ENCODE measurements at places on chromosomes 16 and 17.

DNA sequence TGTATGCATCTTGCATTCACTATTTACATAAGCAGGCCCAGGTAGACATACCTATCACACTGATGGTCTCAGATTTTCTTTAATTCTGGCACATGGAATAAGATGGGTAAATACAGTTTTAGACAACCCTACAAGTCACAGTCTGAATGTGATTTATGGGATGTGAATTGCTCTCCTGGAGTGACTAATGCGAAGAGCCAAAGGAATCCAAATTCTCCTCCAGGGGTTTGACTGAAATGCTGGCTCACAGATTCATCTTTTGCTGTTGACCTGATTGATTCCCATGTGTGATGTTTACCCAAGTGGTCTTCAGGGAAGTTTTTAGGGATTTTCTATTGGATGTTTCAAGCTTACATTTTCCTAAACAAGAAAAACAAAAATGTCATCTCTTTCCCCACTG, 277.9 kb upstream of the MON1B start:
- DNase-seq, result no peak

DNA sequence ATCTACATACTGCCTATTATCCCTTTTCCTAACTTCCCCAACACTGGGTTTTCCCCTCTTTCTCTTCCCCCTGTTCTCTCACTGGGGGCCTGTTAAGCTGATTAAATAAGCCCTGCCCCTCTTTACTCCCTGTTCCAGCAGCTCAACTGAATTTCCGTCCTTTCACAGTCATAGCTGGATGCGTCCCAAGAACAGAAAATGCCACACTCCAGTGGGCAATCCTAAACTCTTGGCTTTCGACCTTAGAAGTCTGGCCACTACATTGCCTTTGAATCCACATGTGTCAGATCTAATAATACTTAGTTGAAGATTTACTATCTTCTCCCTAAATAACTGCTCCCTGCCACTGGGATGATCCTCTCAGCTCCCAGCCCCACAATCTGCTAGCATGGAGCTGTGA, 34.5 kb downstream of the KCNJ16 start:
- no peak for DNase-seq

- no peak for DNase-seq
Observed at GRCh38 chr17:78675316-78675616, 98.1 kb upstream of the DNAH17 start.

DNA sequence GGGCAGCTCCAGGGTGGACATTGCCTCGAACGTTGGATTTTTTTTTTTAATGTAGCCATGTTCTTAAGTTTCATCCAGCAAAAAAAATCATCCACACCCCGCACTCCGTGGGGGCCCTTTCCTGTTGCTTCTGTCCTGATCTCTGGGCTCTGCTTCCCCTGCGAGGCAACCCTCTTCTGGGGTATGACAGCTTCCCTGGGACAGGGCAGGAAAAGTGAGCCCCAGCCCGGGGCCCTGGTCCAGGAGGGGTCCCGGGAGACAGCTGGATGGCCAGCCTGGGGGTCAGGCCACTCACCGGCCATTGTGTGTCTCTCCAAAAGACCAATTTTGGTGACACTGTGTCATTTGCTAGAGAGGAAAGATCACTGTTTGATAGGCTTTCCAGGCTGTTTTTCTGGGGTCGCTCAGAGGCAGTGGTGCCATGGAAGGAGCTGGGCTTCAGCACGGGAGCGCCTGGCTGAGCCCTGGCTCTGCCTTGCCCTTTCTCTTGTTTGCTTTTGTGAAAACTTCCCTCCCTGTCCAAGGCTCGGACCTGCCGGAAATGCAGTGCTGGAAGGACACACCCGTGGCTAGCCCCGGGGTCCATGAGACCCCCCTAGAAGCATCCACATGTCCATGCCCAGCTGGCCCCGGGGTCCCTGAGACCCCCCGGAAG, 41.0 kb upstream of the CHMP6 start:
- no peak for DNase-seq

DNA sequence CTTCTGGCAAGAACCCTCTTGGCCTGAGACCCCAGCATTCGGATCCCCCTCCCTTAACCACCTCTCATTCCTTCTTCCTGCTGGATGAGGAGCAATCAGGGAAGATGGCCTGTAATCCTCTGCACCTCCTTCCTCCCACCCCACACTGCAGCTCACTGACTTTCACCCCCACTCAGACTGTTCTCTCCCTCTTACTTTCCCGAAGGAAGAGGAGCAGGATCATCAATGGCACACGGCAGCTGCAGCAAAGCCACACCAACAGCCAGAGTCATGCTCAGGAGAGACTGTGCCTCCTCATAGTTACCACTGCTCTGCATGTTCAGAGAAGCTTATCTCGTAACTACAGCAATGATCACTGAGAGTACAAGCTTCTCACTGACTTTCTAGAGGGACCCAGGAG, 10.1 kb upstream of the TMEM101 start:
- DNase-seq, result no peak

- DNase-seq, result no peak
Observed at GRCh38 chr16:86977076-86977676, 340.0 kb downstream of the C16orf95 start.

DNA sequence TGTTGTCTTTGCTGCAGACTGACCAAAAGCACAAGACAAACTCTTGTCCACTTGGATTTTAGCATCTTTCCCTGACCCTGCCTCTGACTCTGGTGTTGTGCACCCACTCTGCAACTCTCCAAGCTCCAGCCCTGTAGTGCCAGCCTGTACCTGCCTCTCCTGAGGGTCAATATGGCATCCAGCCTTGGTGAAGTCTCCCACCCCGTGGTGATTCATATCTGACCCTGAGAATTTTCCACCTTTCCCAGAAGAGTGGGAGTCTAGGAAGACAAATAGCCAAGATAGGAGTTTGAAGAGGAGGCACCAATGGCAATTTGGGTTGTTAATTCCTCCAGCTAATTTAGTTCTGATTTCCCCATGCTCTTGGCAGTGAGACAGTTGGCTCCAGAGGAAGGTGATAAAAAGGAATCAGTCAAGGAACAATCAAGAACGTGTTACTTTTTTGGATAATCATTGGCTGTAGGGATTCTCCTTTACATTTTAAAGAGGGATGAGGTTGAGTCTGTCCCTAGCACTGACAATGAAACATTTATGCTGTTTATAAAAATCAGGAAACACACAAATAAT, 416.0 kb downstream of the MAF start:
- no peak for DNase-seq

DNA sequence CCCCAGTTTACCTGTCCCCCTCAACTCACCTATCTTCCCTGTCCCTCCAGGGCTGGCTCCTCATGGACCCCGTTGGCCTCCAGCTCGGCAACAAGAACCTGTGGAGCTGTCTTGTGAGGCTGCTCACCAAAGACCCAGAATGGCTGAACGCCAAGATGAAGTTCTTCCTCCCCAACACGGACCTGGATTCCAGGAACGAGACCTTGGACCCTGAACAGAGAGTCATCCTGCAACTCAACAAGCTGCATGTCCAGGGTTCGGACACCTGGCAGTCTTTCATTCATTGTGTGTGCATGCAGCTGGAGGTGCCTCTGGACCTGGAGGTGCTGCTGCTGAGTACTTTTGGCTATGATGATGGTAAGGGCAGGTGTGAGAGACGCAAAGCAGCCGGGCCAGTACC, 31.3 kb downstream of the NLRC5 start:
- DNase-seq, result no peak

GRCh38 chr17:54920819-54921218, 20.2 kb downstream of the TOM1L1 start:
- DNase-seq, result no peak

- DNase-seq, result no peak
Observed at GRCh38 chr16:57684626-57685358, 9.8 kb upstream of the DRC7 start.

- peak; percentile 77 for DNase-seq
Observed at GRCh38 chr17:48457080-48457836, 27.2 kb upstream of the SKAP1 start.

DNA sequence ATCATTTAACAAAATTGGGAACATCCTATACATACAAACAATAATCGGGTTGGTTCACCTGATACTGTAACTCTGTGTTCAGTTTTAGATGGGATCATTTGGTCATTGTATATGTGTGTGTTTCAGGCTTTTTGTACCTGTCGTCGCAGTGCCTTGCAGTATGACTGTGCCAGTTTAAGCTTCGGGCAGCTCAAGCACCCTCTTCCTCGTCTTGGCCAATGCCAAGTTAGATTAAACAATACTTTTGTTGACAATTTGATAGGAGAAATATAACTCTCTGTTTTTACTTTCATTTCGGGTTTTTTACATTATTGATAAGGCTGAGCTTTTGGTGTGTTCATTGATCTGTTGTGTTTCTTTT, 37.0 kb upstream of the ARHGAP17 start:
- no peak for DNase-seq

DNA sequence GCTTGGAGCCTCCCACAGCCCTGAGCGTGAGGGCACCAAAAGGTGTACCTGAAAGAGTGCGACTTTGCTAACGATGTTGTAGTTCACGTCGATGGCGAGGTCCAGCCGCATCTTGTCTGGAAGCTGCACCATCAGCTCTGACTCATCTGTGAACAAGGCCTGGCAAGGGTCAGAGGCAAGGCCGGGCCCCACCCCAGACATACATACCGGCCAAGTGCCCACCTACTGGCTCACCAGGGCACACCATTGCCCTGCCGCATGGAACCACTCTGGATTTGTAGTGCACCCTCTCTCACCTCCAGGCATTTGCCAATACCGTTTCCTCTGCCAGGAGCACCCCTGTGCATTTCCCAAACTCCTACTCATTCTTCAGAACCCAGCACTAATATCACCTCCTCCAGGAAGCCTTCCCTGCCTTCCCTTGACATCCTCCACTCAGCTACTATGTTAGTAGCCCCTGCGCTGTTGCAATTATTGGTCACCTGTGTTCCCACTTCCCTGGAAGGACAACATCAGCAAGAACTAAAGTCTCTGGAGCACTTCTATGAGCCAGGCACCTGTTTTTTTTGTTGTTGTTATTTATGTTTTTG, 69.4 kb downstream of the CNGB1 start:
- no peak for DNase-seq

DNA sequence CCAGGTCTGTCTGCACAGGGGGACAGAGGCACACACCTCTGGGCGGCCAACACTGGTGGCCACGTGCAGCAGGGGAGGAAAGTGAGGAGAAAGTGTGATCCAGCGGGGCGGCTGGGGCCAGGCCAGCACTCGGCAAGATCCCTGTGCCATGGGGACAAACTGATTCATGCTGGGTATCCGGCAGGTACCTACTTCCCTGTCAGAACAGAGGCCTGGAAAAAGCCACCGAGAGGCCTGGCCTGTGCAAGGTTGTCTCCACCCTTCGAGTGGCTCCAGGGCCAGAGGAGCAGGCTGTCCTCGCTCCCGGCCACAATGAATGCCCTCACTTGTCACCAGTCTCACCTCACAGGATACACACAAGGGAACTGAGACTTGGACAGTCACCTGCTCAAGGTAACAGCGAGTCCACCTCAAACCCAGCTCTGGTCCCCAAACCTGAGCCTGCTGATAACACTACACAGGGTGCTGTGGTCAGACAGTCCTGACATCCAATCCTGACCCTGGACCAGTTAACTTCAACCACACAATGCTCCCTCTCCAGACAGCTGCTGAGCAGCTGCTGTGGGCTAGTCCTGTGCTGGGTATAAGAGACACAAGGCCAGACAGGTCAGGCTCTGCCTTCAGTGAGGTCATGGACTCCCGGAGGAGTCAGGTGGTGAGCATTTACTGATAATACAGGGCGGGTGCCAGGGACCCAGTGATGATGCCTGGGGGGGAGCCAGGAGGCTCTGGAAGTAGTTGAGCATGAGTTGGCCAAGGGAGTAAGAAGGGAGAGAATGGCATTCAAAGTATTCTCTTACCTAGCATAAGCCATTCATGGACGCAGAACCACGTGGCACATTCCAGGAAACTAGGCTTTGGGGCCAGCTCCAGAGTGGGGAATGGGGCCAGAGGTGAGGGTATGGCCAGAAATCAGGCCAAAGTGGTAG, 53.0 kb downstream of the VAC14 start:
- no peak for DNase-seq

- no peak for DNase-seq
Observed at GRCh38 chr17:16943541-16944333, 28.2 kb downstream of the TNFRSF13B start.

DNA sequence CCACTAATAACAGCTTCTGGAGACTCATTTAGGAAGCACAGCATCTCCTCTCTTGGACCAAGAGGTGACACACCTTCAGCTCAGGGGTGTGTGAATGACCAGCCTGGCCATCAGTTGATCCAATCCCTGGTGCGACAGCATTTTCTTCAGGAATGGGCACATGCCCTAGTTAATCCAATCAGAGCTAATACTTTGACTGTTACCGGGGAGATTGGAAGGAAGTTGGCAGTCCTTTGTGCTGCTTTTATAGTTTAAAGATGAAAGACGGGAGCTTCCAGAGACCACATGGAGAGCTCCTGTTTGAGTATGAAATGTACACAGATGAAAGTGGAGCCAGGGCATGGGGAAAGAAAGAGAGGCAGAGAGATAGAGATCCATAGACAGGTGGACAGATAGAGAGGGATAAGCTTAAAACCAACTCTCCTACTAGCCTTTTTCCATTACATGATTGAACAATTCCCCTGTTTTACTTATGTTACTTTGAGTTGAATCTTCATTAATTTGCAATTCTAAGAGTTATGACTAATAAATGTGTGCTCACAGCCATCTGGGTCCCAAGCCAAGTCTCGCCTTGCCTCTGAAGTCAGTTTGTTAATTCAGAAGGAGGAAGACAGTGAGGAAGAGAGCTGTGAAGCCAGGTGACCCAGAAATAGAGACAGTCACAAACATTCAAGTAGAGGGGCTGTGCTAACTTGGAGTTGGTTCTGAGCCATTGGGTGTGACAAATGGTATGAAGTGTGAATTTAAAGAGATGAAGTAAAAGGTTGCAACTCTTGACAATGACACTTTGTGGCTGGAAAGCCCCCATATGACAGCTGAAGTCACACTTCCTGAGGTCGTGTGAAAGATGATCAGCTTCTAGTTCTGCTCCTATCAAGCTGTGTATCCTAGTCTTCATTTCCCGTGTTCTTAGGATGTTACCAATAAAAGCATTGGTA, 120.0 kb upstream of the GOT2 start:
- no peak for DNase-seq

- no peak for DNase-seq
Observed at GRCh38 chr16:2480948-2481347, 6.0 kb downstream of the TBC1D24 start.

GRCh38 chr17:38746004-38746848, 1.9 kb downstream of the PCGF2 start:
- DNase-seq, result no peak

DNA sequence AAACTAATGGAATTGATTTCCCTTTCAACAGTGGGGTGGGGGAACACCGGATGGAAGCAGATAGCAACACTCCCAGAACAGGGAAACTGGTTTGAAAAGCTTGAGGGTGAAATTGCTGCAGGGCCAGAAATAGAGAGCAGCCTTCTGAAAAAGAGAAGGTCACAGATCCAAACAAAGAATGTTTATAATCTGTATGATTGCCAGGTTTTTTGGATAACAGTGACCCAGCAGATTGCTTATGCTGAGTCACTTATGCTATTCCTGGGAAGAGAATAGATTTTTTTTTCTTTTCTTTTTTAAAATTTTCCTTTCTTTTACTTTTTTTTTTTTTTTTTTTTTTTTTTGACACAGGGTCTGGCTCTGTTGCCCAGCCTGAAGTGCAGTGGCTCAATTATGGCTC, 641.3 kb downstream of the KCNJ2 start:
- DNase-seq, result no peak

All from CD4-positive, alpha-beta T cell treated with Interleukin-15 for 1 hour (primary cell).